ENCODE measurements at places on chromosomes 6 and 20.

GRCh38 chr6:73929405-73929804 is 233.4 kb downstream of the CD109 start:
- no peak for DNase-seq

GRCh38 chr20:62023935-62024334 is 41.7 kb downstream of the TAF4 start:
- DNase-seq: no peak

DNA sequence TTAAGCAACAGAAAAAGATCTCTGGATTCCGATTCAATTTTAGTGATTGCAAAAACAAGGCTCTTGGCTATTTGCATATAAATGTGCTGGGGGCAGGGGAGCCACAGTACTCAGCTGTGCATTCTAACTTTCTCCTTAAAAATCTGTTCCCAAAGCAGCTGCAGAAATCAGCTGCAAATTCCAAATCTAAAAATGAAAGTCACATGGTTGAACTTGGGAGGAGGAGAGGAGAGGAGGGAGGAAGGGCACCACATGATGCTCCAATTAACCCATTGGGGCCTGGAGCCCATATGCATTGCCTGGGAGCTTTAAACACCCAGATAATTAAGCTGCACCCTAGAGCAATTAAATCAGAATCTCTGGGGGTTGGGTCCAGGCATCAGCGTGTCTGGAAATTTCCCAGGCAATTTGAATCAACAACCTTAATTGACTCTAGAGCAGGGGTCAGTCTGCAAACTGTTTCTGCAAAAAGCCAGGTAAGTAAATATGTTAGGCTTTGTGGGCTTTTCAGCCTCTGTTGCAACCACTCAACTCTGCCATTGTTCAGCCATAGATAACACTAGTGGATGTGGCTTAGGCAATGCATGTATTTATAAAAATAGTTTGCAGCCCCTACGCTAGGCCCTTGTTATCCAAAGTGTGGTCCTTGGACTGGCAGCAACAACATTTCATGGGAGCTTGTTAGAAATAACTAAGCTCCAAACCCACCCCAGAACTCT is 508.1 kb downstream of the KIF16B start:
- no peak for DNase-seq

DNA sequence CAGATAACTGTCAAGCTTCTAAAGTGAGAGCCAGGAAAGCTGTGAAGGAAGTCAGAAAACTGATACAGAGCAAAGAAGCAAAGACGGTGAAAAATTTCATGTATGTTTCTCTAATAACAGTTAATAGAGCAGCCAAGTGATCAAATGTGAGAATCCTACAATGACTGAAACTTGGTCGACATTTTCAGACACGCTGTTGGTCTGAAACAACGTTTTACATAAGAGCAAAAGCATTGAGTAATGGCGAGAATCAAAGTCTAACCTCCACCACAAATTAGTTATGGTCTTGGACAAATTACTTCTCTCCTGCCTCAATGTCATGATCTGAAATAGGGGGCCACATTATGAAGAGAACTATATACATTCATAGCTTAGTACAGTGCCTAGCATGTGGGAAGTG is 3.3 kb downstream of the MKKS start:
- DNase-seq: no peak

- no peak for DNase-seq
Observed at GRCh38 chr6:11236076-11236750, 3.7 kb upstream of the NEDD9 start.

- no peak for DNase-seq
Observed at GRCh38 chr6:168828800-168829199, 387.8 kb downstream of the SMOC2 start.
